GM06990 (cell line): ENCODE measurements at places on chromosomes 5 and 9.

- DNase-seq = no peak
Measured at GRCh38 chr5:148792744-148793143, 33.7 kb upstream of the ADRB2 start.

DNA sequence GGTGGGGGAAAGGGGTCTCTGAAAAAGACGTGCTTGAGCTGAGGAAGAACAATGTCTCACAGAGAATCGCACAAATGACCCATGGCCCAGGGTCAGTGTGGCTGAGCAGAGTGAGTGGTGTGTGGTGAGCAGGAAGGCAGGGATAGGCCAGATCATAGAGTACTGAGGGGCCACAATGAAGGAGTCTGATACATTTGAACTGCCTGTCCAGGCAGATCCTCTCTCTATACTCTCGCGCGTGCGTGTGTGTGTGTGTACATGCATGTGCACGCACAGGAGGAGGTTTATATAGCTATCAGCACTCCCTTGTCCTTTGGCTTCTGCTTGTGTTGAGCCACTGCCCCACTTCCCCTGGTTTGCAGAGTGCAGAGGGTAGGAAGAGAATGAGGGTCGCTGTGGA is 294.0 kb downstream of the ZNF608 start:
- DNase-seq = no peak

- DNase-seq = no peak
Measured at GRCh38 chr9:128266868-128267590, 8.8 kb downstream of the GOLGA2 start.

DNA sequence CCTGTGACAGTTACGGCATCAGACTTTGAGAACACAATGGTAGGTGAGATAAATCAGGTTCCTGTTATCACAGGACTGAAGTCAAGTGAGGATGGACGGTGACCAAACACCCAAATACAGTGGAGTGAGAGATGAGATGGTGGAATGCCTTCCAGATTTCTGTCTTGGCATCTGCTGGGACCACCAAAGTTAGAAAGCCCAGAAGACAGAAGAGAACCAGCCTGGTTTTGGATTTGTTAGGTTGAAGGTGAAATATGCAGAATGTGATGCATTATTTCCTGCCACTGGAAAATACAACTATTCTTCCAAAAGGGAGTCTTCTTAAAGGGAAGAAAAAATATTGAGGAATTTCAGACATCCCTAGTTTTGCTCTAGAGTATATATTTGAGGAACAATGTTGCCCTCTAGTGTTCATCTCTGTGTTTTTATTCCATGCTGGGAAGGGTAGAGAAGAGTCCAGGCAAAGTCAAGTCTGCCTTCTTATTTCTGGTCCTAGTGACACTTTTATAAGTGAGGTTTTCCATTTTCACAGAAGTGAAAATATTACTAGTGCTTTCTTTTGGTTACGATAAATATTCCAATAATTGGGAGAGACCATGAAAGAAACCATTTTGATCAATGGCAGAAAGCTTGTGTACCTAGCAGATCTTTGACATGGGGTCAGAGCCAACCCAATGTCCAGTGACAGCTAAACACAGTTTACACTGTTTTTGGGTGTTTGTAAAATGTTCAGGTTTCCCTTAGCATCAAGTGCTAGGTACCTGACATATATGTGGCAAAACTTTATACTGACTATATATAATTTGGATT is 142.3 kb upstream of the ANKH start:
- DNase-seq = no peak

DNA sequence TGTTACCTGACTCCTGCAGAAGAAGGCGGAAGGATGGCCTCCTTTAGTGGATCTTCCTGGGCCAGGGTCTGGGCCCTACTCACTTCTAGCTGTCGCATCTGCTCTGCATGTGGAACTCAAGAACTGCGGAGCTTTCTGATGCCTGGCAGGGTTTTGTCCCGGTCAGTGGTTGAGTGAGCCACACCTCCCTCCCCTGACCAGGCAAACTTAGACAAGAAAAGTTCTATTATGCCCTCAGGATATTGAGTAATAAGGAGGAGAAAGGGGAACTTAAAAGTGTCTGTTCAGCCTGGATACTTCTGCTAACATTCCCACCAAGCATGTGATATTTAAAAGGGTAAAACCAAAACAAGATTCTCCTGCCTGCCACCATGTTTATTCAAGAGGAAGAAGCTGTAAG is at the start of gene FYB1:
FYB1 (minus strand) TSS at position 127 of the 400 bp plus-strand sequence. CDS start 16,603 bp downstream, outside the sequence.
- no peak for DNase-seq

DNA sequence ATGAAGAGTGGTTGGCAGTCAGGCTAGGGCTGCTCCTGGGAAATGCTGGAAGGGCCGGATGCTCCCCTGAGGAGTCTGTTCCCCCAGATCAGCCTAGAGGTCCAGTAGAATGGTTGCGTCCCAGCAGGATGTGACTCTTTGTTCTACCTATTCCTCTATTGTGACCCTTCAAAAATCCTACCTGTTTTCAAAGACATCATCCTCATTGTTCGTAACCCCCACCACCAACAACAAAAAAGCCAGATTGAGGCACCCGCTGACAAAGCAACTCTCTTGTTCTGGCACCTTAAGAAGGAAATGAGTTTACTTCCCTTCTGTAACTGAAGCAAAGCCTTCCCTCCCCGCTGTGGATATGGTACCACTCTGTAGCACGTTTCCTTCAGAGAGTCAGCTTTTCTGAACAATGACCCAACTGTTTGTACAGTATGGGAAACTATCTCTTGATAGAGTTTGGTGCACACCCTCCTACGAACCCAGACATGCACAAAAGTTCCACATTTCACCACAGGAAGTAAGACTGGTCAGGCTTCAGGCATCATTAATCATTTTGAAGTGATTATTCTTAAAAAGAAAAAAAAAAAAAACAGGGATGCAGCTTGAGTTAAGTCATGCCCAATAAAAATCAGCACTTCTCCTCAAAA is 207.2 kb downstream of the ENC1 start:
- DNase-seq = peak; percentile 20
